ENCODE measurements at places on chromosomes 6 and 20.

DNA sequence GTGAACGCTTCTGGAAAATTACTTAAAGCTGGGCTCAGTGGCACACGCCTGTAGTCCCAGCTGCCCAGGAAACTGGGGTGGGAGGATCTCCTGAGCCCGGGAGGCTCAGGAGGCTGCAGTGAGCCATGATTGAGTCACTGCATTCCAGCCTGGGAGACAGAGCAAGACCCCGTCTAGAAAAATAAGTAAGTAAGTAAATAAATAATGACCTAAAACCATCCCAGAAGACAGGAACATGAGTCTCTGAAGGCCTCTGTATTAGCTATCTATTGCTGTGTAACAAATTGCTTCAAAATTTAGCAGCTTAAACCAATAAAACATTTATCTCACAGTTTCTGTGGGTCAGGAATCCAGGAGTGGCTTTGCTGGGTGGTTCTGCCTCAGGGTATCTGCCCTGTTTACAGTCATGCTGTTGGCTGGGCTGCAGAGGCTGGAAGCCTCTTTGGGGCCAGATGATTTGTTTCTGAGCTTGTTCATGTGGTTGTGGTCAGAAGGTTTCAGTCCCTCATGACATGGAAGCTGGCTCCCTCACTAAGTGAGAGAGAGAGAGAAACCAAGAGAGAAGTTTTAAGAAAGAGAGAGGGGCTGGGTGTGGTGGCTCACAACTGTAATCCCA lies 48.4 kb upstream of the NCOA3 start:
- peak; percentile 92 for DNase-seq

GRCh38 chr6:166623318-166623717 lies 3.7 kb downstream of the RPS6KA2 start:
- no peak for DNase-seq

- no peak for DNase-seq
Observed at GRCh38 chr20:58711266-58712051, 18.9 kb downstream of the NPEPL1 start.

DNA sequence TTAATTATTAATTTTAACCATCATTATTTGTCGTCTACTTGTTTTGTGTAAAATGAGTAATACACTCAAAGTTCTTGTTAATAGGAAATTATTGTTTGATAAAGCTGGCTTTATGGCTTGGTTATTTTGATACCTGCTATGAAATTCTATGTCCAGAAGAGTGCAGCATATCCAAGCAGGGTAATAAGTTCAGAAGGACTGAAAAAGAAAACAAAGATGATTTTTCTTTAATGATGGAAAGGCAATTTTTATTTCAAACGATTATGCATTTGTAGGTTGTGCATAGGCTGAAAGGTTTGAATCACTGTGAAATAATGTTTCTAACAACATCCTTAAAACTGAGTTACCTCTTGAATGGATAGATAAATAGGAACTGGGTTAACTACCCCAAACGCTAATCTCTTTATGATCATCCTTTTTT lies 1.4 kb upstream of the MAN1A1 start:
- DNase-seq: peak; percentile 58

- DNase-seq: no peak
Observed at GRCh38 chr6:121652223-121652622, 216.8 kb downstream of the GJA1 start.

- DNase-seq: no peak
Observed at GRCh38 chr20:46130534-46130933, 12.4 kb downstream of the CD40 start.

All from fibroblast of skin of scalp (primary cell).